ENCODE measurements at places on chromosomes 5 and 9.

- DNase-seq: no peak
Observed at GRCh38 chr5:93305984-93306383, 275.0 kb downstream of the NR2F1-AS1 start.

- no peak for DNase-seq
Observed at GRCh38 chr9:73969936-73970335, 527.2 kb upstream of the RORB start.

DNA sequence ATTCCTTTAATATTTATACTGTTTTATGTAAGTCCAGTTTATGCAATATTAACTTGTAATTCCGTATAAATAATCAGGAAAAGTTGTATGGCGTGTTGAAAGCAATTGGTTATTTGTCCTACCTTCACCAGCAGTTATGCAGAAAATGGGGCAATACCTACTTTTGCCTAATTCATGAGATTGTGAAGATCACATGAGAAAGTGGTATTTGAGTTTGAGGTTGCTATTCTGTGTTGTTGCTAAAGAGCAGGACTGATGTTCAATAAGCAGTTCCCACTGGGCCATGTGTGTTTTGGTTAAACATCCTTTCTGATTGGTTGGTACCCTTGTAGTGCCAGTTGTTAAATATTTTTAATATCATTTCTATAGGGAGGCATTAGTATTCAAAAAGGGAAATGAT, 3.2 kb downstream of the TGFBR1 start:
- no peak for DNase-seq

- no peak for DNase-seq
Observed at GRCh38 chr9:25850803-25851202, 172.6 kb upstream of the TUSC1 start.

DNA sequence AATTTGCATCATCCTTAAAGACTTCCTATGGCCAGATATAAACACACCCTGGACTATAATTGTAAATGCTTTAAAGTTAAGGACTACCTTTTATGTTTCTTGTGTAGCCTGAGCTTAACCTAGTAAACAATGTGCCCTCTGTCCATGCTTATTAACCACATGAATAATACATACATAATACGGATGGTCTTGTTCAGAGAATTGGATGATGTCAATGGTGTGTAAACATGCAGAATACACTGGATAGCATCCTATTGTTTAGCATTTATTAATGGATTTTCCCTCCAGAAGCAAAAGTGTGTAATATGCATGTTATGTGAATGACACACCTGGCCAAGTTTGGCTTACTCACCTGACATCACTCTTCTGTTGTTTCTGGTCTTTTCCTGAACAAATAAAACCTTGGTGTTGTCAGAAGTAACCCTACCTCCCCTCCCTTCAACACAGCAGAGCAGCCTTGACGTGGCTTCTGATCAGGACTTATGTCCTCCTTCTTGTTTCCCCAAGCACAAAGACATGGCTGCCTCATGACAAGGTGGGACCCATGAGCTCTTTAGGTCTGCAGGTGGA, 517.9 kb downstream of the MTRR start:
- no peak for DNase-seq

All from cortex of kidney (tissue), 1 donor.